ENCODE measurements at places on chromosomes 11 and 22. TPM values are rescaled to one million over a fixed set of nuclear protein-coding genes. Genes with fewer than 3 reads are reported as not detected.
A peak's percentile ranks its signal among the peaks of the same experiment; 100 is the strongest.

ANKRD49 gene
- 19.9 TPM for total RNA-seq

KRTAP5-7 gene
- not detected for total RNA-seq

GRCh38 chr11:120801801-120802689, 221.9 kb upstream of the TBCEL start:
- DNase-seq = peak; percentile 58
- H3K36me3 ChIP-seq = no peaks in the 10 kb centered on the region
- peaks cover 7% of the 10 kb centered on the region for H3K27me3 ChIP-seq
- no peak overlapping the region for H3K4me3 ChIP-seq

- no peak overlapping the region for H3K4me3 ChIP-seq
- no peak overlapping the region for H3K27ac ChIP-seq
- no peak for DNase-seq
- H3K36me3 ChIP-seq = no peaks in the 10 kb centered on the region
Observed at GRCh38 chr11:3083321-3083720, 26.1 kb upstream of the CARS1 start.

DNA sequence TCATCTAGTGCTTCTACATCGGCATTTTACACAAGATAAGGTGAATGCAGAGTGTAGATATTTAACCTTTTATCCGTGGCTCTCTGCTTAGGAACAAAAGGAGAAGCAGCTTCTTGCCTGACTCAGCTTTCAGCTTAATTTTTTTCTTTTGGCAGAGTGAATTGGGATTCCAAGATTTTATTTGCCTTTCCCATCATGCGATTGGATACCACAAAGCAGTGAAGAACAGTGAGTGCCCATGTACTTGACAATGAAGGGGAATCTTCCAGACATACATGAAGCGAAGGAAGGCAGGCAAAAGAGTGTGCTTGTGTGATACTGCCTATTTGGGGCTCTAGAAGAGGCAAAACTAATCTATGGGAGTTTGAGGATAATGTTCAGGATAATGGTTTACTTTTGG, 17.0 kb upstream of the CHKA start:
- peaks cover 1% of the 10 kb centered on the region for H3K27me3 ChIP-seq
- H3K4me3 ChIP-seq = no peak overlapping the region
- H3K4me1 ChIP-seq = peaks cover 20% of the 10 kb centered on the region

- H3K27ac ChIP-seq = no peak overlapping the region
- peaks cover 7% of the 10 kb centered on the region for H3K36me3 ChIP-seq
- no peaks in the 10 kb centered on the region for H3K27me3 ChIP-seq
- no peak for DNase-seq
Observed at GRCh38 chr11:20448834-20449233, 61.3 kb downstream of the PRMT3 start.

- peak overlapping the region; percentile 98 for H3K4me3 ChIP-seq
- H3K4me1 ChIP-seq = peaks cover 23% of the 10 kb centered on the region
- H3K27me3 ChIP-seq = no peaks in the 10 kb centered on the region
- peaks cover 28% of the 10 kb centered on the region for H3K36me3 ChIP-seq
- DNase-seq = no peak
Observed at GRCh38 chr11:61817471-61818202, 834 bp upstream of the FADS1 start.

DNA sequence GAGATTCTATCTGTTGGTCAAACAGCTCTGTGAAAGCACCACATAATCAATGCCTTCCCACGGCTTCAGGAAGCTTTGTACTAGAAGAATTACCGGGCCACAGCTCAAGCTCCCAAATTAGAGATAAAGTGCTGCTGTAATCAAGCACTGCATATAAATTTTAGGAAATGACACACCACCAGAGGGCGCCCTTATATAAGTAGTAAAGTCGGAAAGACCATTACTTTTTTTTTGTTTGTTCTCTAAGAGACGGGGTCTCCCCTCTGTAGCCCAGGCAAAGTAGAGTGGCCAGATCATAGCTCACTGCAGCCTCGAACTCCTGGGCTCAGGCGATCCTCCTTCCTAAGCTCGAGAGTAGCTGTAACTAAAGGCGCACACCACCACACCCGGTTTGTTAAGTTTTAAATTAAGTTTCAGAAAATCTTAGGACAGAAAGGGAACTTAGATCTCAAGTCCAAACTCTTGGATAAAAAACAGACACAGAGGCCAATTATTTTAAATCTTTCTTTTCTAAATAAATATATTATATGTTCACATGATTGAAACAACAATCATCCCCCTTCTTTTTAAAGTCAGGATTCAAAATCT, 32.6 kb downstream of the PRCP start:
- peak overlapping the region; percentile 48 for H3K4me3 ChIP-seq
- DNase-seq = peak; percentile 87
- H3K4me1 ChIP-seq = peaks cover 14% of the 10 kb centered on the region
- no peaks in the 10 kb centered on the region for H3K27me3 ChIP-seq
- H3K27ac ChIP-seq = peak overlapping the region; percentile 41

- no peak overlapping the region for H3K27ac ChIP-seq
- H3K4me3 ChIP-seq = no peak overlapping the region
- no peaks in the 10 kb centered on the region for H3K4me1 ChIP-seq
- DNase-seq = no peak
- H3K36me3 ChIP-seq = no peaks in the 10 kb centered on the region
- H3K27me3 ChIP-seq = peaks cover 6% of the 10 kb centered on the region
Observed at GRCh38 chr22:26320447-26320846, 108.6 kb upstream of the ASPHD2 start.

- H3K36me3 ChIP-seq = no peaks in the 10 kb centered on the region
- no peaks in the 10 kb centered on the region for H3K4me1 ChIP-seq
- no peak overlapping the region for H3K4me3 ChIP-seq
- H3K27me3 ChIP-seq = peaks cover 2% of the 10 kb centered on the region
Observed at GRCh38 chr11:22699388-22699787, 33.0 kb downstream of the GAS2 start.

GRCh38 chr11:101866619-101867491, 48.0 kb upstream of the CEP126 start:
- no peaks in the 10 kb centered on the region for H3K36me3 ChIP-seq
- H3K27me3 ChIP-seq = peaks cover 1% of the 10 kb centered on the region
- DNase-seq = no peak
- H3K4me3 ChIP-seq = no peak overlapping the region
- no peaks in the 10 kb centered on the region for H3K4me1 ChIP-seq
- H3K27ac ChIP-seq = no peak overlapping the region

DNA sequence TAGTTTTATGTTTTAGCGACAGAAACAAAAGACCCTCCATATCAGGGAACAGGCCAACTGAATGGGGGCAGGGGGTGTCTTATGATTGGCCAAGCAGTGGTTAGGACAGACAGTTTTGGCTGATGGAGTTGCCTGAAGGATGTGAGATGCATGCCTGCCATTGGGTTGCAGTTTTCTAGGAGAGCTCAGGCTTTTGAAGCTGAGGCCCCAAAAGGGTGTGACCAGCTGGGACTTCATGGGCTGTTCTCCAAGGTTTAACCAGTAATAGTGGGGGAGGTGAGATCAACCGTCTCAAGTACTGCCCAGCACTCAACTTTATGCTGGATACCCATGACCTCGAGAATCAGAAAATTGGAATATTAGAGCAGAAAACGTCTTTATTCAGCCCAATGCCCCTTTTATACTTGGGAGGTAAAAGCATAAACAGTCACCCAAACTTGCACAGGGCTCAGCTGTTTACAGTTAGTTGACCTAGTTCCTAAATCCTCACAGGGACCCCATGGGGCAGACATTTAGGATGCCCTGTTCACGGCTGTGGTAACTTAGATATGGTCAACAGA, 13.5 kb downstream of the DTX4 start:
- H3K27me3 ChIP-seq = peaks cover 3% of the 10 kb centered on the region
- no peak overlapping the region for H3K4me3 ChIP-seq
- H3K4me1 ChIP-seq = no peaks in the 10 kb centered on the region
- DNase-seq = no peak
- H3K36me3 ChIP-seq = no peaks in the 10 kb centered on the region

Data from activated CD8-positive, alpha-beta T cell treated with anti-CD3 and anti-CD28 coated beads, Interleukin-2, amount 10 ng/mL, durations not matched to agents 7 days and 5 days (primary cell).